NCI-H187 (cell line): ENCODE measurements at places on chromosomes 4 and X.

DNA sequence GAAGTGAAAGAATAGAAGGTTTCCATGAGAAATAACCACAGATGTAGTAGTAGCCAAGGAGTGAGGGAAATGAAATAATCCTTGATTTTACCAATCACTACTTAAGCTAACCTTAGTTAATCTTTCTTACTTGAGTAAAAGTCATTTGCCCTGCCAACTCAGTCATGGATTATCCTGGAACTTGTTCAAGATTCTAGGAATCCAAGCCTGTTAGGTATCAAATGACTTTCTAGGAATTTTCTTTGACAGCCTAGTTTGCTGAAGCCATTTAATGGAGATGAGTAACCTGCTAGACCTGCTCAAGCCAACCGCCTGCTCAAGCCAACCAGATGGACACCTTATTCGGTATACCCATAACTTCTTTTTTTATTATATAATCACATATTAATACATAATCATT, 180.5 kb downstream of the KLHL13 start:
- no peak for DNase-seq

DNA sequence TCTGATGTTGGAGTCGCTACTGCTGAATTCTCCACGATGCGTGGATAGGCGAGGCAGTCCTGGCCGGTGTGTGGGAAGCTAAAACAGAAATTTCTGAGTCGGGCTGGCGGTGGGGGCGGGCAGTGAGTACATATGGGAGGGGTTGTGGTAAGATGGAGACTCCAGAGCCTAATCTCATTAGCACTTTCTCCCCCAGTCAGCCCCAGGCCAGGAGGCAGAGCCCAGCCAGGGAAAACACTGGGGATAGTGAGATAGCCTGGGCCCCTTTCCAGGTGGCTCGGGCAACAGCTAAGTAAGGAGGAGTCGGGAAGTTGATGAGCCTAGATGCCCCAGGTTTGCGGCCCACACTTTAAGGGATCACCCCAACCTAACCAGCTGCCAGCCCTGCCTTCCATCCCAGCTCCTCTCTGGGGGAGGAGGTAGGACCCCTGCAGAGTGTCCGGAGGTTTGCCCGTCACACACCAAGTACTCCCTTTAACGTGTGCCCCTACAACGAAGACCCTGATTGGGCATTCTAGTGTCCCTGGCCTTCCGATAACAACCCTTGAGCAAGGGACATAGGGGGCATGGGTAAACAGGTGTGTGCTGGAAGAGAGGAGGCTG, 2.4 kb upstream of the LOC101059915 start:
- DNase-seq = no peak

DNA sequence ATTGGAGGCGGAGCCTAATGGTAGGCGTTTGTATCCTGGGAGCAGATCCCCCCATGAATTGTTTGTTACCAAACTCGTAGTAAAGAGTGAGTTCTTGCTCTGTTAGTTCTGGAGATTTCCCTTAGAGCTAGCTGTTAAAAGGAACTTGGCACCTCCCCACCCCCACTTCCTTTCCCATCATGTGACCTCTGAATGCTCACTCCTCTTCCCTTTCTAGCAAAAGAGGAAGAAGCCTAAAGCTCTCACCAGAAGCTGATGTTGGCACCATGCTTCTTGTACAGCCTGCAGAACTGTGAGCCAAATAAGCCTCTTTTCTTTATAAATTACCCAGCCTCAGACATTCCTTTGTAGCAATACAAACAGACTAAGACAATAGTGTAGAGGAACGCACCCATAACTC, 13.8 kb upstream of the ATOH1 start:
- no peak for DNase-seq

- no peak for DNase-seq
Observed at GRCh38 chrX:12206413-12206812, 68.1 kb downstream of the FRMPD4 start.

DNA sequence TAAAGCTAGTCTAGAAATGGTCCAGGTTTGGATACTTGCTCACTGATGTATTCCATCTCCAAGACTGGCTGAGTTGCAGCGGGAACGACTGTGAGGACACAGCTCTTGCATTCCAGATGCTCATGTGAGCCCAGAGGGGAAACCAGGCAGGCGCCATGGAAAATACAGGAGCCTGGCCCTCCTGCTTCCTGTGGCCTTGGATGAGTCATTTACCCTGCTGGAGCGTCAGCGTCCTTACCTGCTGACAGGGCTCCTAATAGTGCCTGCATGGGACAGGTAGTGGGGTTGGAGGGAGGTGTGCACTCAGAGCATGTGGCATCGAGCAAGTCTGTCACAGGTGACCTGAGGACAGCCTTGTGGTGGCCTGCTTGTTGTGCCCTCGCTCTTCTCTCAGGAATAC, 69.4 kb downstream of the NSG1 start:
- DNase-seq = no peak

DNA sequence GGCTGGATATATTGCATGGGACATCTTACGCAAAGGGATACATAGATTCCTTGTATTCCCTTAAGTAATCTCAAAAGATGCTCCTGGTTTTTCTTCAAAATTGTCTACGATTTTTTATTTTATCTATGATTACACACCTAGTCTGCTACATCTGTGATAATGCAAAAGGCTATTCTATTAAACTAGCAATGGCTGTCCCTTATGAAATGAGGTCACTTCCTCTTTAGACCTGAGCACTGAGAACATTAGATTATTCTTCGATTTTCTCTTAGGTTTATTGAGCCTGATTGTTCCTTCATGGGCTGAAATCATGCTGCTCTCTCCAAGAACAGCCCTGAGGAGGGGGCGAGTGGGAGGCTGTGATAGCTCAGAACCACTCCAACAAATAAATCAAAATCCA, 126.8 kb upstream of the ENPP6 start:
- no peak for DNase-seq
